ENCODE measurements at places on chromosomes 1 and 21.

GRCh38 chr1:51433269-51433971 is 85.6 kb downstream of the EPS15 start:
- DNase-seq = no peak

- DNase-seq = no peak
Observed at GRCh38 chr21:46617267-46618051, 12.6 kb upstream of the S100B start.

DNA sequence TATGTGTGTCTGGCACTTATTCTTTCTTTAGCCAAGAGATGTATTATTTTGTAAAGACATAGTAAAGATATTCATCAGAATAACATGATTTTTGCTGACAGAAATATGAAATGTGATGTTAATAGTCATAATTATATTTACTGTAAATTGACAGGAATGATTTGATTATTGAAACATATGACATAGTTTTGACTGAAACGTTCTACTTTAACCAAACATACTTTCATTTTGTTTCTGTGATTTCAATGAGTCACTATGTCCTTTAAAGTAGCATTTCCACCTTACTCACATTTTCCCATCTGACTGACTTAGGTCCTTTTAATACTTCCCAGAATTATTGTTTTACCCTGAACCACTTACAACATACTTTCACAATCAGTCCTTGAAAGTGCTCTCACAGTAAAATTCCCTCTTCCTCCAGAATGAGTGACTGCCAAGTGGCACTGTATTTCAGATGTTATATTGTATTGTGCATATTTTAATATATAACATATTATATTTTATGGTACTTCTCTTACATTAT is 437.9 kb downstream of the NCAM2 start:
- no peak for DNase-seq

DNA sequence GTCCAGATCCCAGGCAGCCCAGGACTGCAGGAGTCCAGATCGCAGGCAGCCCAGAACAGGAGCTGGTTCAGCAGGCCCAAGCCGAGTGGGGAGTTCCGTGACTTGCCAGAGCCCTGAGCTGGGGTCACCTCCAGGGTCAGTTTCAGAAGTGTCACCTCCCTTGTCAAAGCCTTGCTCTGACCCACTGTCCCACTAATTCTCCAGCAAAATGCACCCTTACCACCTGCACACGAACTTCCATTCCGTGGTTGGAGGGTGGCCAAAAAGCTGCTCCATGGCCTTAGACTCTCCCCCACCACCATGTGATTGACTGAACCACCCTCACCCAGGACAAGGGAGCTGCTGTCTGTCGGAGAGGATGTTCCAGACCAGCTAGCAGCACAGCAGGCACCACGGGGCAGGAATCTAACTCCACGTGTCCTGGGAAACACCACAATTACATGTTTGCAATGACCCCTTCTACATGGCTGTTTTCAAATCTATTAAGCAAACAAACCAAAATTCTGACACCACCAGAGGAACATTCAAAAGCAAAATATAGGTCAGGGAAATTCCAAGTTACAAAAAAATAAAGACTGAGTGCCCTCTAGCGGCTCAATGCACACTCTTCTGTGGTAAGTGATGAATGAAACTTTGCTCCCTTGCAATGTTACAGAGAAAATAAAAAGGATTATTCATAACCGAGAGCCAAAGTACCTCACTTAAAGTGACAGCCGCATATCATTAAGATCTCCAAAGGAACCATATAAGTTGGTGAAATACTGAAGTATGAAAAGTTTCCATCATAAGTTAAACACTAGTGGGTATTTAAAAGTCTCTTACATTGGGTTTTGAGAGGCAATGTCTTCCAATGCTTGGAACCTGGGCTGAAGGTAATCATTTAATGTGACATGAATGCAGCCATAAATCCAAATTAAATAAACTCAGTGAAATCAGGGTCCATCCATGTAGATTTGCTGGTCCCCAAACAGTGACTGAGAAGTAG is 76.3 kb downstream of the NPHP4 start:
- no peak for DNase-seq

GRCh38 chr1:171494076-171494475 is 8.7 kb downstream of the PRRC2C start:
- DNase-seq = no peak

DNA sequence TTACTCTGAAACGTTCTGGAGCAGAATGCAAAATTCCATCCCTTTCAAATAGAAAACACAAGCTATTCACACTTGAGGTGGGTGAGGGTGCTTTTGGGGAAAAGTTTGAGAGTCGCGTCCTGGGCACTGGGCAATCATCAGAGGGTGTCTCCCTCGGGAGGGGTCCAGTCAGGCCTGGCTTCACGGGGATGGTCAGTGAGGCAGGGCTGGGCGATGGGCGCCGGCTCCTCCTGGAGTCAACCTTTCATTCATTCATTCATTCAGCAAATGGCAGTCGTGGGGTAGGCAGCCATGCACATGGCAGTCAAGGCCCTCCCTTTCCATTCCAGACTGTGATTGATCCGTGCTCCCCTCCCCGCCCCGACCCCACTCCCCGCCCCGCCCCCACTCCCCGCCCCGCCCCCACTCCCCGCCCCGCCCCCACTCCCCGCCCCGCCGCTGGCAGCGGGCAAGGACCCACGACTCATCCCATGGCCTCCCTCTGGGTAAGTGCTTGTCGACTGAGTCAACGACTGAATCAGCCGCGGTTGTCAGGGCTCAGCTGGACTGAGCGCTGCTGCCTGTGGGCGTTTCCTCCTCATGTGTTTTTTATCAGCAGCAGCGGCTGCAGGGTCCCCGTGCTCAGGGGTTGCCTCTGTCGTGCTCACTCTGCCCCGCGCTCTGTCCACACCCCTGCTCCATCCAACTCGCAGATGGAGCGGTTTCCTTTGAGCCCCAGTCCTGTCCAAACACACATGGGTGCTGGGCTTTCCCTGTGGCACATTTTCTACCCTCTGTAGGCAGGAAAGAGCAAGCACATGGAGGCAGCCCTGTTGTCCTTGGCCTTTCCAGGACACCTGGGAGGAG is 12.5 kb upstream of the SPSB1 start:
- DNase-seq = no peak

- no peak for DNase-seq
Observed at GRCh38 chr1:107570768-107571167, 394.2 kb downstream of the VAV3 start.

- DNase-seq = no peak
Observed at GRCh38 chr1:71049951-71050598, 2.5 kb upstream of the PTGER3 start.

DNA sequence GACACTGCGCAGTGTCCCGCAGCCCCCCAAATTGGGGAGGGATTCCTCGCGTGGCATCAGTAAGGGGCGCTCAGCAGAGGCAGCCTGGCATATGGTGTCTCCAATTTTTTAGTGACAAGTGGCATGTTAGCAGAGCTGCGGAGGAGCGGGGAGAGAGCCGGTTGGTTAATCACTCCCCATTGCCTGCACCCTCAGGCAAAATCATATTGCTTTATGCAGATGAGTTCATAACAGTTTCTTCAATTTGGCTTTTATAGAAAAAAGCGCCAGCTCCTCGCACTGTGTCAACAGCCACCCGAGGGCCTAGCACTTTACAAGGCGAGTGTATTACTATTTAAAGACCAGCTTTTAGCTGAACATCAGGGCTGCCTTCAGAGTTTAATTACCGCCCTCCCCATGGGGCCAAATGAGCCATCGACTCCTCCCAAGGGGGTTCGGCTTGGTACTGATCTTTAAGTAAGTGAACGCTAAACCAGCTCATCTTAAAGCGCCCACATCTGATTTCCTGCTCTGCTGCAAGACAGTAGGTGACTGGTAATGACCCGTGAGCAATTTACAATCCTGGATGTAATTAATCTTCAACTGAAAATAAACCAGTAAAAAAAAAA is 298.9 kb downstream of the DSCAM start:
- no peak for DNase-seq

GRCh38 chr1:34625521-34626015 is 129.3 kb upstream of the GJB5 start:
- no peak for DNase-seq

GRCh38 chr1:84995484-84996334 is 1.2 kb downstream of the MCOLN2 start:
- no peak for DNase-seq
